Stimulated activated CD8-positive, alpha-beta memory T cell treated with anti-CD3 and anti-CD28 coated beads, Interleukin-7, amount 100 ng/mL, for 1 hour (primary cell): ENCODE measurements at places on chromosomes 2 and 18.

DNA sequence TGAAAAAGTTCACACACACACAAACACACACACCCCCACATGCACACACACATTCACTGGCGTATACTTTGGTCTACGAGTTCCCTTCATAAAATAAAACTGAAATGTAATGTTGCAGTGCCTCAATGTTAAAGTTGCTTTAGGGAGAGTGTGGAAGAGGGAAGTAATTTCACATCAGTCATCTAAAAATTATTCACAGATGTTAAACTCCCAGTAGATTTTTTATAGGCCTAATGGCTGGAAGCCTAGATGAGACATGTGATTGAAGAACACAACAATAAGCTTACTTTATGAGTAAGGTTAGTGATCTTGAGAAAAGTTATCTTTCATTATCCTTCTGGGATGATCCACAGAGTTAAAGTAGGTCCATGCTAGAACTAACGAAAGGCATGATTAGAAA lies 506.7 kb upstream of the CNTNAP5 start:
- no peak for DNase-seq

- no peak for DNase-seq
Measured at GRCh38 chr2:199910338-199911051, 598 bp upstream of the C2orf69 start.

DNA sequence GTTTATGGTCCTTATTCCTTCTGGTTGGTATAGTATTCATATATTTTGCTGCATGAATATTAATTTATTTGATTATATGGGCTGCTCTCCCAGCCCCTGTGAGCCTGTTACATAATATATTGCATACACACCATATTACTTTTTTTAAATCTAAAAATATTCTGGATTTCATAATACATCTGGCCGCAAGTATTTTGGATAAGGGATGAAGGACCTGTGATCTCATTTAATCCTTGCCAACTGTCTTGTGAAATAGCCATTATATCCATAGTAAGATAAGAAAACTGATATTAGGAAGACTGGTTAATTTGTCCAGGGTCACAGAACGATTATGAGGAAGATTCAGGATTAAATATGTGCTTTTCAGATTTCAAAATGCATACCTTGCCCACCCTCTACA lies 433.6 kb downstream of the LPIN1 start:
- no peak for DNase-seq

- no peak for DNase-seq
Measured at GRCh38 chr2:67289921-67290371, 107.2 kb upstream of the ETAA1 start.

DNA sequence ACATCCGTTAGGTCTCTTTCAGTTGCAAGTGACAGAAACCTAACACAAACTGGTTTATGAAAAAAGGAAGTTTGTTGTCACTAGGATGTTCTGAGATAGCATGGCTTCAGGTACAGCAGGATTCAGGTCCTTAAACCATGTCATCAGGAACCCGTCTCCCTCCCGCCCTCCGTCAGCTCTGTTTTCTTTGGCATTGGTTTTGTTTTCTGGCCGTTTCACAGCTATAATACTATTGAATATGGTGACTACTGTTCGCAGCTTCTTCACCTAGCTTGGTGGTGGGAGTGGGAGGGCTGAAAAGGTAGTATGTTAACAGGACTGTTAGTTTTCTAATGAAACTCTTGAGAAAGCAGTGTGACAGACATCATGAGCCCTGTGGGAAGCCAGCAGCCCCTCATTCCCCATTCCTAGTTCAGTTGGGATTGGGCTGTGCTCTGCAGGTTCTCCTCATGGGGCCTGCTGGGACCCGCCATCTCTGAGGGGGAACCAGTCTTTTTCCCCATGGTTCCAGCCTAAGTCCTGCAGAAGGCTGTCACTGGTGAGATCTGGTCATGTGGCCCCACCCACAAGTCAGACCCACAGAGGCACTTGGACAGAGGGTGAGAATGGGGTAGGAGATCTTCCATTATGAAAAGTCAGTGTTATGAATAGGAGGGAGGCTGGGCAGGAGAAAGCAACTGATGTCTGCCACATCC lies 12.1 kb downstream of the PTMA start:
- DNase-seq: no peak

DNA sequence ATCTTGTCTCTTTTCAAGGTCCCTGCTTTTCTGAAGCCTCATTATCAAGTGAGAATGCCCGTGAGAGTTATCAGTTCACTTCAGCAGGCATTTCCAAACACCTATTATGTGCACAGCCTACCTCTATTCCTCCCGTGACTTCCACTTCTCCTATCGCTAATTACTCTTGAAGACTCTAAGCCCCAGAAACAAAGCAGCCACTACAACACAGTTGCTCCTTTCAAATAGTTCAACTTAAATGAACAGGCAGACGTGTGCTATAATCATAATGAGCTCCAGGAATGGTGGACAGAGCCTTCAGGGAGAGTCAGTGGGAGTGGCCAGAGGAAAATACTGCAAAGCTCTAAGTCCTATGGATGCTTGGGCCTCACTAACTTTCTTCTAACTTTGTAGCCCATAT lies 159.0 kb downstream of the RDH14 start:
- DNase-seq: no peak

- DNase-seq: no peak
Measured at GRCh38 chr18:47120428-47120827, 29.9 kb downstream of the HDHD2 start.

DNA sequence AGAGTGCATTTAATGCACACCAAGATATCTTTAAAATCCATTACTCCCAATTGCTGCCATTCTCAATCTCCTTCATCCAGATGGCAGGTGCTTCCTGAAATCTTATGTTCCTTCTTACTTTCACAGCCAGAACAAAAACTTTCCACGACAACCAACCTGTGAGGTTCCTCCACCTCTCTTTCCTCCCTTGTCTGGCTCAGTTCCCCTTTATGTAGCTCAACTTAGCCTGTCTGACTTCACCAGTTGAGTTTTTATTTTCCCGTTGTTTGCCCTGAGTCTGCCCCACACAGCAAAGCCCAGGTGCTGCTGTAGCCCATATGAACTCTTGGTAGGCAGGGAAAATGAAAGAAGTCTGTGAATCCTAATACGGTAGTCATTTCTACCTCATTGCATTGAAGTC lies 112.5 kb downstream of the MREG start:
- DNase-seq: no peak

DNA sequence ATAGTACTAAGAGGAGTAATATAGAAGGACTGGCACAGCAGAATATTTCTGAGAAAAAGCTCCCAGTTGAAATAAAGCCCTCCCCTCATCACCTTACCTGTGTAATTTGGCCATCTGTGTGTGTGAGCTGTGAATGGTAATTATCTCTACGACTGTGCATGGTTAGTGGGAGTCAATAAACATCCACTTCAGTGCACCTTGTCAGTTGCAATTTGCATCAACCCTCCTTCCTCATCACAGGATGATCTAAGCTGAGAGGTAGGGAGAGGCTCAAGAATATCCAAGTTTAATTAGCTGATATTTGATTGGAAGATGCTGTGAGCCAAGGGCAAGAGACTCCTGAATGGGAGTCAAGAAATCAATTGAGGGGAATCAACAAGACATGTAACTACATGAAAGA lies 694.9 kb upstream of the KLHL29 start:
- no peak for DNase-seq

GRCh38 chr18:32759611-32760167 lies 13.1 kb downstream of the KLHL14 start:
- DNase-seq: no peak

- no peak for DNase-seq
Measured at GRCh38 chr18:44537526-44537925, 143.2 kb upstream of the SETBP1 start.

- no peak for DNase-seq
Measured at GRCh38 chr2:236572482-236572881, 2.9 kb downstream of the ACKR3 start.

GRCh38 chr2:160842286-160842685 lies 317.9 kb upstream of the TANK start:
- no peak for DNase-seq
